Fibroblast of skin of scalp (primary cell): ENCODE measurements at places on chromosomes 1 and 21.
A peak's percentile ranks its signal among the peaks of the same experiment; 100 is the strongest.

DNA sequence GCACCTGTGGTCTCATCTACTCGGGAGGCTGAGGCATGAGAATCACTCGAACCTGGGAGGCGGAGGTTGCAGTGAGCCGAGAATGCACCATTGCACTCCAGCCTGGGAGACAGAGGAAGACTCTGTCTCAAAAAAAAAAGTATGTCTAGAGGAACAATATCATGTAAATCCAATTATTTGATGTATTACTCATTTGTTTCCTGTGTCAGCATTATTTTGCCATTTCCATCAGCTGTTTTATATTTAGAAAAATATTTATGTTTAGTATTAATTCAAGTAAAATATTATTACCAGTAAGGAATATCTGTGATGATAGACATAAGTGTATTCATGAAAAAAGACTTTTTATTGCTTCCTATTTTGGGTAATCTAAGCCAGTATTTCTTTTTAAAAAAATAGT, 13.0 kb downstream of the TDRKH start:
- DNase-seq: no peak

- no peak for DNase-seq
These were observed 181.6 kb downstream of the ZNF326 start for GRCh38 chr1:90176530-90176929.

GRCh38 chr1:247942624-247943023, 6.0 kb upstream of the OR2L8 start:
- DNase-seq: no peak

DNA sequence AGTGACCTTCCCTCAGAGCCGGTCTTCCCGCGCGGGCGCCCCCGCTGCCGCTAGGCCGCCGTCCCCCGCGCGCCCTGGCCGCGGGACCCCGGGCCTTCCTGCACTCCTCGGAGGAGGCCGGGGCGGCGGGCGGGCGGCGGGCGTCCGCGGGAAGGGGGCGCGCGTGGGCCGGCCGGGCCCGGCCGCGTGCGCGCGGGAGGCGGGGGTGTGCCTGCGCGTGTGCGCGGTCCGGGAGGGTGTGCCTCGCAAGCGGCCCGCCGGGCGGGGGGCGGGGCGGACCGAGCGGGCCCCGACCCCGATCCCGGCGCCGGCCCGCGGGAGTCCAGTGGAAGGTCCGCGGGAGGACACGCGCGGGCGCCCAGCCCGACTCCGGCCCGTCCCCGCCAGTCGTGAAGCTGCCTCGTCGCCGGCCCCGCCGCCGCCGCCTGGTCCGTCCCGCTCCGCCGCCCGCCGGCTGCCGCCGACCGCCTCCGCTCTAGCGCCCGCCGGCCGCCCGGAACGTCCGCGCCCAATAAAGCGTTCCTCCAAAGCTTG, 438 bp downstream of the MRPS6 start:
- no peak for DNase-seq

DNA sequence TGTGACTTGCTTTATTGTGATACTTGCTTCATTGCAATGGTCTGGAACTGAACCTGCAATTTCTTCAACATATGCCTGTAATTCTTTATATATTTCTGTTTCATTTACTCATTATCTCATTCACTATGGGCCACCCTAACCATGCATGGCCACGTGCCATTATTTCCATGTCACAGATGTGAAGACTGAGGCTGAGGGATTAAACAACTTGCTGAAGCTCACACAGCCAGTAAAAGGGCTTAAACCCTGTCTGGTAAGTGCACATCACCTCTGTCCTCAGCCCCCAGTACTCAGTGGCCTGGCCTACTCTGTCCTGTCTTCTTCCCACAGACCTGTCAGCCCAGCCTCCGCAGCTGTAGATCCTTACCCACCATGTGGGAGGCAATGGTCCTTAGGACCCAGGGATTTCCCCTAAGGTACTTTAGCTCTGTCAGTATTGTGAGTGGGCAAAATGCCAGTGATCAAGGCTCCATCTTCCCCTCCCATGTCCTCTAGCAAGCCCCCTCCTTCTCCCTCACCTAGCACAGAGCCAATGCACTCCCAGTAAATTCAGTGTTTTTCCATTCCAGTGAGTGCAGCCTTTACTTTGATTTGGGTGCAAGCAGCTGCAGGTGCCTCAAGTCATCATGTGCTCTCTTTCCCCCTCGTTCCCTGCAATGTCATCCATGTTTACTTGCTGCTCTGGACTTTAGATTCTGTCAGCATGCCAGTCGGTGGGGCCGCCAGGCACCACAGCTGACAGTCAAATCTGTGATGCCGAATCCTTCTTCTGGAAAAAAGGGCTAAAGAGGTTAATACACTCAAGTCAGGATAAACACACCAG, 228.2 kb upstream of the PROX1 start:
- DNase-seq: no peak

DNA sequence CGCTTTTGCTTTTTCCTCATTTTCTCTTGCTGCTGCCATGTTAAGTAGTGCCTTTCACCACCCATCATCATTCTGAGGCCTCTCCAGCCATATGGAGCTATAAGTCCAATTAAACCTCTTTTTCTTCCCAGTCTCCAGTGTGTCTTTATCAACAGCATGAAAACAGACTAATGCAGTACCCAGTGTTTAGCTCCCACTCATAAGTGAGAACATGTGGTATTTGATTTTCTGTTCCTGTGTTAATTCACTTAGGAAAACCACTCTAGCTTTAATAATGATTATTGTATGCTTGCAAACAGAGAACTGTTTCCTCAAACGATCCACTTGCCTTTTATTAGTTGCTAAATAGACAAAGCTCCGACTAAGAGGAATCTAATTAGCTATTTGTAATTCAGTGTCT, 43.3 kb downstream of the IL23R start:
- DNase-seq: no peak

- peak; percentile 25 for DNase-seq
These were observed 109.9 kb downstream of the IGSF21 start for GRCh38 chr1:18217398-18218043.

GRCh38 chr1:7993593-7994479, 32.3 kb downstream of the ERRFI1 start:
- DNase-seq: peak; percentile 82

- no peak for DNase-seq
These were observed 83.8 kb downstream of the GON4L start for GRCh38 chr1:155773221-155773620.

GRCh38 chr1:119254067-119254720, 113.7 kb upstream of the WARS2 start:
- DNase-seq: no peak

DNA sequence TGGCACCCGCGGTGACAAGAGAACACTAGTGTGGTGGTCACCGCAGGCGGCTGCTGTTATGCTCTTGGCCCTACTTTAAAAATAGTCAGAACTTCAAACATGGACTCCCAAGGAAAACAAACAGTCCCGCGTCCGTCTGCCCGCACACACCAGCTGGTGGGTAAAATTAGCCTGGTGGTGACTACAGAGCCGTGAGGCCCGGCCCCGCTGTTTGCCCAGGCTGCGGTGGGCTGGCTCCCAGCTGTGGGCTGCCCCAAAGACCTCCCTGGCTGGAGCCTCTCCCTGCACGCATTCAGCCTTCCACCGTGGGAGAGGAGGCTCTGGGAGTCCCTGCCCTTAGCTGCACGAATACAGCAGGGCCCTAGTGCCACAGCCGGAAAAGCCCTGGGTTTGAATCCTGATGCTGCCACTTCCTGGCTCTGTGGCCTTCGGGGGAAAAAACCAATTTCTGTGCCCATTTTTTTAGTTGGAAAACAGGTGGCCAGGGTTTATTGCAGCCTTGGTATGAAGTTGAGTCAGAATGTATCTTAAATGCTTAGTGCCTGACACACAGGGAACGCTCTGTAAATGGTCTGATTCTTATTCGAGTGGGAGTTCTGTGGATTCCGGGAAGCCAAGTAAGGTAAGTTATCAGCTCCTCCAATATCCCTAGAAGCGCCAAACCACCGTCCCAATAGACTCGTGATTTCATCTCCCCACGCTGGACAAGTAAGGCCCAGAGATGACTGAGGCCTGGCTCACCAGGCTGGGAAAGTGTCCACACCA, 58.2 kb downstream of the ALPL start:
- peak; percentile 68 for DNase-seq

DNA sequence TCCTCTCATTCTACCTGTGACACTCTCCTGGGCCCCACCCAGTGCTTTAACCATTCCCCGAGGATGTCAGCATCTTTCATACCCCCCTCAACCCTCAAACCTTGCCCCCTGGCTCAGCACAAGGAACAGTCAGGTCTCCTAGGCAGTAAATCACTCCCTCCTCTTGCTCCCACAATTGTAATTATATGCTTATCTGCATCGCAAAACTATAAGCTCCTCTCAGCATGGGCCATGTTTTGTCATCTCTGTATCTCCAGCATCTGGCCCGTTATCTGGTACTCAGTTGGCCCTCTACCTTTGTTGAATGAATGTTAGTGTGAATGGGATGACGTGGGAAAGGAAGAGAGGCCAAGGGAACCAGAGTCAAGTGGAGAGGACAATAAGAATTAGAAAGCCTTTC, 2.8 kb upstream of the ELOVL1 start:
- no peak for DNase-seq

GRCh38 chr1:109765483-109765815, 1.7 kb upstream of the EPS8L3 start:
- no peak for DNase-seq

DNA sequence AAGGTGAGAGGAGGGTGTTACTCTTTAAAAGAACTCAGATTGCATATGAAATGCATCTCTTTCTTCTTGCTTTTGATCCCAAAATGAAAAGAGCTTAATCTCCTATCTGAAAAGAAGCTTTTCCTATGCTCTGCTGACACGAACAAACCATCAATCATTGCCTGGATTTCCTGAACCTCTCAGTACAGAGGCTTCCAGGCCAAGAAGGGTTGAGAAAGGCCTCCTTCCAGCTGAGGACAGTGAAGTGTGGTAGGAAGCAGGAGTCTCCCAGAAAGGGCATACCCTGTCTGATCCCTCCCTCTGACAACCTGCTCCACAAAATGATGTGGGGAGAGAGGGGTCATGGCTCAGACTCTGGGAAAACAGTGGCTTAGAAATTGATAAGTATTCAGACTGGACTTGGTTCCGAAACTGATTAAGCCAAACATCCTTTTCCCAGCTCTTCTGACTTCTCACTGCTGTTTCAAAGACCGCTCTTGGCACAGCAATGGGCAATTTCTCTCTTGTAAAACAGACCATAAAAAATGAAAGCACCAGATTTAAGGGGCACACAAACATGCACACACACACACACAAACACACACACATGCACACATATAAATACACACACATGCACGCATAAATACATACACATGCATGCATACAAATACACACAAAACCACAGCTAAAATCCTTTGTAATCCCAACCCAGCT, 310.3 kb downstream of the SIPA1L2 start:
- no peak for DNase-seq

GRCh38 chr1:86382878-86383277, 13.2 kb downstream of the ODF2L start:
- DNase-seq: no peak

DNA sequence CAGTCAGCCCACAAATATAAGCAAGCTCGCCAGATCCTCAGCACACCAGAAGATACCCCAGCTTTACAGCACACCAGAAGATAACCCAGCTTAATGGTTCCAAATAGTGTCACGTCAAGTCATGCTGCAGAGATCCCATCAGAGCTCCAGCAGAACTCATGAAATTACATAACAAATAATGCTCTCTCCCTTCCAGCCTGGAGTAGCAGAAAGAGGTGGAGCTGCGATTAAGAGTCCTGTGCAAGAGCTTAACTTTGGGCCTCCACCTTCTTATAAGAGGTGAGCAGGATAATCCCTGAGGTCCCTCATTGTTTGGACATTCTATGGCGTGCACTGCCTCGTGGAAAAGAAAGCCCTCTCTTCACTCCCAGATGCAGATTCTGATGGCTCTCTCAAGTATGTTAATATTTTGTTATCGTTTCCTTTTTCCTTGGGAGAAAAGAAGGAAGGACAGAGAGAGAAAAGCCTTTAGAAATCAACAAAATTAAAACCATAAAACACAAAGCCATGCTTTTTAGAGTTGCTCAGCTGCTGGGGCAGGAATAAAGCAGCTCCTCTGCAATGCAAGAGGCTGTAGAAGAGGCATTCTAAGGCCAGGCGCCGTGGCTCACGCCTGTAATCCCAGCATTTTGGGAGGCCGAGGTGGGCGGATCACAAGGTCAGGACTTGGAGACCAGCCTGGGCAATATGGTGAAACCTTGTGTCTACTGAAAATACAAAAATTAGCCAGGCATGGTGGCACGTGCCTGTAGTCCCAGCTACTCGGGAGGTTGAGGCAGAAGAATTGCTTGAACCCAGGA, 59.1 kb downstream of the GLUL start:
- no peak for DNase-seq

DNA sequence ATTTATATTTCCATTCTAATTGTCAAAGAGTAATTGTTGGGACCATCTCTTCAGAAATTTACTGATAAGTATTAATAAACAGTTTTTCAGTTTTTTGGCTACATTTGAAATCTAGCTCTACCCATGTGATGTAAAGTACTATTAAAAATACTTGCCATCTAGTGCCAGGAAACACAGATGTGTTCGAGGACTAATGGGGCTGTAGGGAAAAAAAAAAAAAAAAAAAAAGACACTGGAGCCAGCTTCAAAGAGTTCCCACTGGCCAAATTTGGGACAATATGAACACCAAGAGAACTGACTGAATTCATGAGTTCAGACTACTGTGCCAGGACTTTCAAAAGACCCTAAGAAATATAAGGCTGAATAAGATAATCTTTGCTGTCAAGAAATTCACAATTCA, 65.2 kb upstream of the GFI1 start:
- DNase-seq: no peak

- DNase-seq: no peak
These were observed 86.5 kb upstream of the TNR start for GRCh38 chr1:175829845-175830244.

- peak; percentile 6 for DNase-seq
These were observed 25.4 kb downstream of the OLFM3 start for GRCh38 chr1:101971304-101971703.

GRCh38 chr1:200207711-200208126, 180.2 kb downstream of the NR5A2 start:
- no peak for DNase-seq

DNA sequence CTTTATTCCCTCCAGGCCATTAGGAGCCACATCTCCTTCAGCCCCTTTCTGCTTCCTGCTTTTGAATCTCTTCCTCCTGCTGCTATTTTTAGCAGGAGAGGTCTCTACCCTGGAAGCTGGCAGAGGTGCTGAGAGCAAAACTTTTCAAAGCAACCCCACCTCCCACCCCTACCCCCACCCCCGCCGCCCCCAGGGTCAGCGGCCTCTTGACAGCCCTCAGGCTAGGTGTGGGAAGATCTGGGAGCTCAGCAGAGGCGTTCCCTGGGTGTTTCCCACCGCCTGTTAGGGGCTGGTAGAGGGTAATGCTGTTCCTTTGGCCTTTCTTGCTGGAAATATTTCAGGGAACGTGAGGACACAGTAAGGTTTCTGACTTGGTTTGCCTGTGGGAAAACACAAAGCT, 112.5 kb upstream of the CACHD1 start:
- DNase-seq: no peak
